ENCODE measurements at places on chromosomes 2 and 18. TPM values are rescaled to one million over a fixed set of nuclear protein-coding genes. Genes with fewer than 3 reads are reported as not detected.
A peak's percentile ranks its signal among the peaks of the same experiment; 100 is the strongest.

Gene ALPI
- total RNA-seq = not detected

Gene BCL2
- 39.0 TPM for total RNA-seq

Gene ADGRF3
- total RNA-seq = not detected

Gene SH2D6
- not detected for total RNA-seq

Gene APLF
- 12.1 TPM for total RNA-seq

Gene ASXL3
- 2.1 TPM for total RNA-seq

Gene RAD51AP2
- not detected for total RNA-seq

Gene MDH1B
- 0.42 TPM for total RNA-seq

Gene GPAT2
- 8.4 TPM for total RNA-seq

Gene UPP2
- total RNA-seq = not detected

Gene NPAS2
- total RNA-seq = 45.8 TPM

Gene OSBPL1A
- 126 TPM for total RNA-seq

Gene SH3BP4
- total RNA-seq = 25.3 TPM

Gene ASB18
- not detected for total RNA-seq

GRCh38 chr2:191222507-191222906 is 22.7 kb upstream of the MYO1B start:
- no peak overlapping the region for H3K27ac ChIP-seq
- no peak overlapping the region for H3K4me3 ChIP-seq
- H3K27me3 ChIP-seq = no peaks in the 10 kb centered on the region
- no peaks in the 10 kb centered on the region for H3K4me1 ChIP-seq
- DNase-seq = no peak

- DNase-seq = no peak
- no peak overlapping the region for H3K4me3 ChIP-seq
- H3K27me3 ChIP-seq = no peaks in the 10 kb centered on the region
- no peak overlapping the region for H3K27ac ChIP-seq
- peaks cover 54% of the 10 kb centered on the region for H3K36me3 ChIP-seq
Measured at GRCh38 chr2:11766016-11766415, 19.6 kb downstream of the LPIN1 start.

DNA sequence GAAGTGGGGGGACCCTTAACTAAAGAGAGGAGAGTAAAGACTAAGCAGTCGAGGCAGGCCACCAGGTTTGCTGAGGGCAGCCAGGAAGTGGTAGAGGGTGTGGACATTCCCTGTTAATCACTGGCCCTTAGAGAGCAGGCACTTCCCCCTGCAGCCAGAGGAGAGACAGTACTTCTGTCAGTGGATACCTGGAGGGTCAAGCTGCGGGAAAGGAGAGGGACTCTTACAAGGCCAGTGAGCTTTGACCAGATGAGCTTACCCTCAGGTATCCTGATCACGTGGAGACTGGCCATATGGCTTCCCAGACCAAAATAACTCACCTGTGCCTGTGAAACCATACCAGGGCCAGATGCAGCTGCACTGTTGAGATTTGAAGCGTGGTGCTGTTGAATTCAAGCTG is 28.6 kb downstream of the ITGA6 start:
- no peaks in the 10 kb centered on the region for H3K36me3 ChIP-seq
- peak overlapping the region; percentile 2 for H3K27ac ChIP-seq
- no peak overlapping the region for H3K4me3 ChIP-seq
- peaks cover 4% of the 10 kb centered on the region for H3K27me3 ChIP-seq
- peak; percentile 90 for DNase-seq

GRCh38 chr2:231686192-231687100 is 21.9 kb upstream of the PTMA start:
- peaks cover 16% of the 10 kb centered on the region for H3K4me1 ChIP-seq
- no peak for DNase-seq
- no peaks in the 10 kb centered on the region for H3K27me3 ChIP-seq
- no peak overlapping the region for H3K27ac ChIP-seq

DNA sequence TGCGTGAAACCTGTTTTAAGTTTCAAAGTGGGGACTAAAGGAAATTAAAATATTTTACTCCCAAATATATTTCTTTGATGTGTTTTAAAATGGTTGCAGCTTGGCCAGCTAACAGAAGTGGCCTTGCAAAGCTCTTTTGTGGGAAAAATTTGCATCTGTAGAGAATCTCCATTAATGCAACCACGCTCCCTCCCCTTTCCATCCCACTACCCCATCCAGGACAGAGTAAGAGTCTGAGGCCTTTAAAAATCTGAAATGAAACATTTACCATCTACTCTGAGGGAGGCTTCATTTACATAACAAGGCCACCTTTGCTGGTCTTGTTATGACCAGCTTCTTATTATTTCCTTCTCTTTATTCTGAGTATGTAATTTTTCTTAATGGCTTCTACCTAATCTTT is 63.5 kb downstream of the STAT4 start:
- H3K4me3 ChIP-seq = no peak overlapping the region
- no peaks in the 10 kb centered on the region for H3K4me1 ChIP-seq
- no peak overlapping the region for H3K27ac ChIP-seq

DNA sequence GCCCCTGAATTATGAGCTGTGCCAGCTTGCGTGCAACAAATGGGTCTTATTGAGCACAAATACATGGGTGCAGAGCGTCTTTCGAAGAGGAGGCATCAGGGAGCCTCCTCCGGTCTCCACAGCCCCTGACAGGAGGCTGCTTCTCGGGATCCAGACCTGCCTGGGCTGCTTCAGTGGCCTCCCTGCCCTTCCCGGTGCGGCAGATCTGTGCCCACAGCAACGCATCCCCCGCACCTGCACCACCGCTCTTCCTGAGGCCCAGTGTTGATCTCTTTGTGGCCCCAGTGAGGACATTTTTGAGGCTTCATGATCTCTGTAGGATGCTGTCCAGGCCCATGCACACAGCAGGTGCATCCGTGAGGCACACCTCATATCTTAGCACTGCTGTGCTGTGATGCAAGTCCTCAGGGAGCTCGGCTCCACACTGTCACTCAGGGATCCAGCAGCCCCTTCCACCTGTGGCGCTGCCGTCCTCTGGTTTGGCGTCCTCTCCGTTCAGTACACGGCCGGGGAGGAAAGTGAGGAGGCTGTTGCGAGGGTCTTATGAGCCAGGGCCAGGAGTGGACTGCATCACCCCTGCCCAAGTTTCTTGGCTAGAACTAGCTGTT is 17.4 kb downstream of the RTP5 start:
- H3K4me3 ChIP-seq = no peak overlapping the region
- no peak overlapping the region for H3K27ac ChIP-seq
- H3K27me3 ChIP-seq = no peaks in the 10 kb centered on the region
- DNase-seq = no peak

- H3K4me1 ChIP-seq = no peaks in the 10 kb centered on the region
- H3K27me3 ChIP-seq = no peaks in the 10 kb centered on the region
- no peak overlapping the region for H3K27ac ChIP-seq
- no peak overlapping the region for H3K4me3 ChIP-seq
- no peaks in the 10 kb centered on the region for H3K36me3 ChIP-seq
Measured at GRCh38 chr2:30192314-30192713, 39.0 kb upstream of the LBH start.

DNA sequence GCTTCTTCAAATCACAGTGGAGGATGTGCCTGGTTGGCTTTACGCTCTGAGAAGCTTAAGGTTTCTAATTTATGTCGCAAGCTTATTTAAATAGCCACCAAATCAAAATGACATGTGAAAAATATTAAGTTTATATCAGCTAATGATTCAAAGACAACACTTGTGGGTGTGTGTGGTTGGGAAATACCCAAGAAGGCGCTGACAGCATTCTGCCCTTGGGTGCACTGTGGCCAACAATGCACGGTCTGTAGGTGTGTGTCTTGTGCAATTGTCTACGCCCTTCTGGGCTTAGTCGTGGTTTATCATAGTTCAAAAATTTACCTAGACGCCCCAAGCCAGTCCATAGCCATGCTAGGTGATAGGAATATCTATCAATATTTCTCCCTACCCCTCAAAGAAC is 60.9 kb downstream of the KCTD1 start:
- no peaks in the 10 kb centered on the region for H3K4me1 ChIP-seq
- no peaks in the 10 kb centered on the region for H3K36me3 ChIP-seq
- no peak overlapping the region for H3K27ac ChIP-seq
- DNase-seq = no peak
- no peaks in the 10 kb centered on the region for H3K27me3 ChIP-seq

DNA sequence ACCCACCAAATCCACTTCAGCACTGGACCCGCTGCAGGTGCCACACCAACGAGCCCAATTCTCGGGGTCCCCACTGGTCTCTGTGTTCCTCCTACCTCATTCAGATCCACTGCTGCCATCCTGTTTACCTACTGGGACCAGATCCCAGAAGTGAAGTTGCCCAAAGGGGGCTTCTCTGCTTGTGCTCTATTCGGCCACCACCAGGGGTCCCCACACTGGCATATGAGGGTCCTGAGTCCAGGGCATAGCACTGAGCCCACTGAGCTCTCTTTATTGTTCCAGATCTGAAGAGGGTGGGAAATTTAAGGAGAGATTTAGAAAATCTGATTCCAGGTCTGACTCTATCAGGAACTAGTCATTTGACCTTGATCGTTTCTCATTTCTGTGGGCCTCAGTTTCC is 2.4 kb downstream of the GPR45 start:
- H3K4me3 ChIP-seq = no peak overlapping the region
- H3K27me3 ChIP-seq = no peaks in the 10 kb centered on the region
- H3K27ac ChIP-seq = no peak overlapping the region

DNA sequence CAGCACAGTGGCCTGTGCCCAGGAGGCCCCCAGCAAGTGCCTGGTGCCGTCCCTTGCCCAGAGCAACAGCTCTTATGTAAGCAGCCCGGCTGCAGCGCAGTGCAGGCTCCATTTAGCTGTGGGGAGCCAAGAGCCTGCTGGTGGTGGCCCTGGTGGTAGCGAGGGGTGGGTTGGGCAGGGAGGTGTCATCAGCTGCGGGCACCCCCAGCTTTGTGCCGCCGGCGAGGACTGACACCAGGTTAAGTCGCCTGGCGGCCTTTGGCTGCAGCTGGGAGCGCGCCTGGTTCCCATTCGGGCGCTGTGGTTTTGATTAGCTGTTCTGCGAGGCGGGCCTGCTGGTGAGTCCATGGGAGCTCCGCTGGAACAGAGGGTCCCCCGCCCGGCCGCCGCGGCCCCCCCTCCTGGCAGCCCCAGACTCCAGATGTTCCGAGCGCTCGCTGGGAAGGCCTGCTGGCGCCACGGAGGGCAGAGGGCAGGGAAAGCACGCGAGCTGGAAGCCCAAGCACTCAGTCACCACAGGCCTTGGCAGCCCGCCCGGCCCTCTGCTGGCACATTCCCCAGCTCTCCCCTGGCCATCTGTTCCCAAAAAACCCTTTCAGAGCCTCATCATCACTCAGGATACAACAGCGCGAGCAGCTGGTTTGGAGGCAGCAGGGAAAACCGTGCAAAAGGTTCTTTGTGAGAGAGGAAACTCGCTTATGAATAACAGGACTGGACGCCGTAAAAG is 18.4 kb downstream of the ATOH8 start:
- H3K27ac ChIP-seq = peak overlapping the region; percentile 80
- peak overlapping the region; percentile 29 for H3K4me3 ChIP-seq
- peaks cover 45% of the 10 kb centered on the region for H3K36me3 ChIP-seq
- H3K27me3 ChIP-seq = no peaks in the 10 kb centered on the region

DNA sequence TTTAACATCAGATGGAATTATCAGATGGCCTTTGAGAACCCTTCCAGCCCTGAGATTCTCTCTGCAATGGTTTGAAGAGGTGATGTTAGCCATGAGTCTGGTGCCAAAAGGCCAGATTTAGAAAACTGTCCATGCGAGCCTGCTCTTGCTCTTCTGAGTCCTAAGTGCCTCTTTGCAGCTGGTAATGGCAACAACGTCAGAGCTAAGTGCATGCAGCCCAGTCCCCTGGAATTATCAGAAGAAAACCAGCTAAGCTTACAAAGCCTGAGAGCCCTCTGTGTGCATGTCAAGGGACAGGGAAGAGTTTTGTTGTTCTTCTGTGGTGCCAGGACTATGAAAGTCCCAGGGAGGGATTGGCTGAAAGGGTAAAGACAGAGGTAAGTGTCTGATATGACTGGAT is 89.8 kb downstream of the LOXHD1 start:
- no peaks in the 10 kb centered on the region for H3K4me1 ChIP-seq
- no peaks in the 10 kb centered on the region for H3K27me3 ChIP-seq
- H3K4me3 ChIP-seq = no peak overlapping the region
- no peaks in the 10 kb centered on the region for H3K36me3 ChIP-seq
- H3K27ac ChIP-seq = no peak overlapping the region
- DNase-seq = peak; percentile 53

DNA sequence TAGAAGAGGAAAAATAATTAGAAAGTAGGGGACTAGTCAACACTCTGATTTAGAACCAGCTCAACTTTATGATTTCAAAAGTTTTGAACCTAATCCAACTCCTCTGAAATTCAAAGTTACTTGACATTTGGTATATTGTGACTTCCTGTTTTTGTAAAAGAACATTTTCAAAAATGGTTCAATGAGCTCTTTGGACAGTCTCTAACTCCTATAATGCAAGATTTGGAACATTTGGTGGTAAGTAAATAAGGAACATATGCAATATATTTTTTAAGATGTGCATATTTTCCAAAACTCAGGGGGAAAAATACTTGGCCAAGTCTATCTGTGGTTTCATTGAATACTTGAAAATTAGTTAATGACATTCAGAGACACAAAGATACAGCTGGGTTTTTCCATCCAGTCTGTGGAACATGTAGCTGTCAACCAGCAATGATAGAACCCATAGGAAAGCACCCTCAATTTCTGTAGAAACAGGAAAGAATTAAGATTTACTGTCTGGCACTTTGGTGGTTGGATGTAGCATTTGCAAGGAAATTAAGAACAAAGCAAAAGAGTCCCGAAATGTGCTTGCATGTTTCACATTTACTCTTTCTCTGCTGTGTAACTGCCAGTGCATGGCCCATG is 17.0 kb upstream of the ANKRD44 start:
- peak; percentile 50 for DNase-seq
- H3K36me3 ChIP-seq = no peaks in the 10 kb centered on the region
- no peaks in the 10 kb centered on the region for H3K4me1 ChIP-seq
- no peak overlapping the region for H3K27ac ChIP-seq

- no peaks in the 10 kb centered on the region for H3K27me3 ChIP-seq
- H3K36me3 ChIP-seq = no peaks in the 10 kb centered on the region
- DNase-seq = no peak
Measured at GRCh38 chr2:74851191-74851566, 17.3 kb downstream of the HK2 start.

GRCh38 chr2:62354771-62355561 is 151.0 kb downstream of the TMEM17 start:
- DNase-seq = no peak
- no peaks in the 10 kb centered on the region for H3K27me3 ChIP-seq
- no peak overlapping the region for H3K27ac ChIP-seq
- no peaks in the 10 kb centered on the region for H3K4me1 ChIP-seq

DNA sequence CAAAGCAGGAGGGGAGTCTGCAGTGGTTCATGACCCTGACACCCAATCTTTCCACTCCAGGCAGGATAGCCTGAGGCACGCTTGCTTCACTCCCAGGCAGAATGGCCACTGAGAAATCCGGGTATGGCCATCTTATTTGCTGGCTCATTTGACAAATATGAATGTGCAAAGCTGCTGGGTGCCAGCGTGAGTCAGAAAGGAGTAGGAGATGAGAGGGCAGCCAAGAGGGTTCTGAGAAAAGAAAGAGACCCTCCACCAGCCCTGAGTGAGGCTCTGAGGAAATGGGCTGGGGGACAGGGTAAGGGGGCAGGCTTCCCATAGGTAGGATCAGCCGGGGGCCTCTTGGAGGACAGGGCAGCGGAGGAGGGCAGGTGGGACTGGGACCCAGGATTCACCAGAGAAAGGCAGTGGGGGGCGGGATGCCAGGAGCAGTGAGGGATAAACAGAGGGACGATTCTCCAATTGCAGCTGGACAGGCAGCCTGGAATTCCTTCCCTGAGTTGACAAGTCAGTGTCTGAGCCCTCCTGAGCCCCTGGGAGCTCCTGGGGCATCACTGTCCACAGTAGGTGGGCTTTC is 15.2 kb downstream of the RAMP1 start:
- H3K27me3 ChIP-seq = no peaks in the 10 kb centered on the region
- DNase-seq = no peak
- no peak overlapping the region for H3K4me3 ChIP-seq
- H3K36me3 ChIP-seq = no peaks in the 10 kb centered on the region
- H3K27ac ChIP-seq = peak overlapping the region; percentile 82

Data from esophagus muscularis mucosa (tissue), 4 donors.